ENCODE measurements at places on chromosomes 1 and 21.

DNA sequence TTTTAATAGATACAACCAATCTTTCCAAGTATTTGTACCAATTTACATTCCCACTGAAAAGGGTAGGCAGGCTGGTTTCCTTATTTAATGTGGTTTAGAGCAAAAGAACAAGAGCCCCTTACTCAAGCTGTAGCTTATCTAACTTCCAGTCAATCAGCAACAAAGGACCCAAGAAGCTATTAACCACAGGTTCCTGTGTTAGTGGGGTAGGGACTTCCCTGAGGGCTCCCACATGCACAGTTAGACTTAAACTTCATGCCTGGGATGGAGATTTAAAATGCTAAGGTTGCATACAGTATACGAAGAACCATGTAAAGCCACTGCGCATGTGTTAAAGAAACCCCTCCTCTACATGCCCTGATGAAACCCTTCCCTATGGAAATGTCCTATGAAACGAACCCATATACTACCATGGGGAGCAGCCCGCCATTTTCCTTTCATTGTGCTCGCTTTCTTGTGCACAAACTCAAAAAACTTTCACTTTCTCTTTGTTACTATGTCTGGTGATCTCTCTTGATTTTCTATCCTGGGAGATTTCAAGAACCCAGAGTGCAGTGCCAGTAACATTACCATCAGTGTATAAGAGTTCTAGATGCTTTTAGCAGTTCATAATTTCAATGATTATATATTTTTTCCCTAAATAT is 23.3 kb upstream of the ST6GALNAC5 start:
- no peak for DNase-seq

GRCh38 chr21:21231913-21232312 is 233.7 kb downstream of the NCAM2 start:
- DNase-seq, result no peak

DNA sequence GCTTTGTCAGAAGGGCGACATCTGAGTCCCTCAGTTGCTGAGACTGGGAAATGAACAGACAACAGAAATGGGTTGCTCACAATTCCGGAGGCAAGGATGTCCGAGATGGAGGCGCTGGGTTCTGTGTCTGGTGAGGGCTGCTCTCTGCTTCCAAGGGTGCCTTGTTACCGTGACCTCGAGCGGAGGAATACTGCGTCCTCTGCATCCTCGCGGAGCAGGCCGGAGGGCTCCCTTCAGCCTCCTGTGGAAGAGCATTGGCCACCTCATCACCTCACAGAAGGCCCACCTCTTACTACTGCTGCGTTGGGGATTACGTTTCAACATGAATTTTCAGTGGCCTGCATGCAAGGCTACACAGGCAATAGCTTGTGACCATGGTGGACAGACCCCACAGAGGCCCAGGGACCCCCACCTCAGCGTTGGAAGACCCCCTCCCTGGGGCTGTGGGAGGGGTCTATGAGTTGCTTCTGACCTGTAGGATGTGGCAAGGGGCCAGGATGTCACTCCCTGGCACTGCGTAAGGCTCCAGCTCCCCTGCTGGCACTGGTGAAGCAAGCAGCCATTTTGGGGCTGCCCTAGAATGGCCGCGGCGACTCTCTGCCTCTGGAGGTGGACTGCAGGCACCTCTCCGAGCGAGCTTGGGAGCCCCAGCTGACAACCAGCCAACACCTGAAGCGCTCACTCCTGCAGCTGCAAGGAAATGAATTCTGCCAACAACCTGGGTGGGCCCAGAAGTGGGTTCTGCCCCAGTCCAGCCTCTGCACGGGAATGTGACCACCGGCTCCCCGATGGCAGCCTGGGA is 36.3 kb upstream of the COL6A1 start:
- DNase-seq, result no peak

- no peak for DNase-seq
Measured at GRCh38 chr1:207918011-207918410, 7.1 kb upstream of the CD34 start.

GRCh38 chr1:66355756-66356155 is 178.2 kb upstream of the SGIP1 start:
- DNase-seq, result no peak

GRCh38 chr1:108188801-108189200 is 11.3 kb downstream of the SLC25A24 start:
- DNase-seq, result no peak

DNA sequence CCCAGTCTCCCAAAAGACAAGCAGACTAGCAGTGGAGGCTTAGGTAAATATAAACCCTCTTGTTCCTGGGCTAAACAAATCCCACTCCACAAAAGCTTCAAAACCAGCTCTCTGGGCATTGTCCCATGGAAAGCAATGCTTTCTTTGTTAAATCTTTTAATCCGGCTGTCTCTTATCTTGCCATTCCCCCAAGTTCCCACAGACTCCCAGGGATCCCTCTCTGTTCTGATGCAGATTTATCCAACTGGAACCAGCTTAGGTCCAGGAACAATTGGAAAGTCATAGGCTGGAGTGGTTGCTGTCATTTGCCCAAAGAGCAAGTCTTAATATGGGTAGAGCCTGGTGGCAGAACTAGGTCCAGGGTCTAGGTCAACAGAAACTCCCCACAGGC is 110.1 kb upstream of the ATP1A1 start:
- DNase-seq, result no peak

GRCh38 chr1:78787544-78787943 is 137.9 kb downstream of the IFI44 start:
- DNase-seq, result no peak

DNA sequence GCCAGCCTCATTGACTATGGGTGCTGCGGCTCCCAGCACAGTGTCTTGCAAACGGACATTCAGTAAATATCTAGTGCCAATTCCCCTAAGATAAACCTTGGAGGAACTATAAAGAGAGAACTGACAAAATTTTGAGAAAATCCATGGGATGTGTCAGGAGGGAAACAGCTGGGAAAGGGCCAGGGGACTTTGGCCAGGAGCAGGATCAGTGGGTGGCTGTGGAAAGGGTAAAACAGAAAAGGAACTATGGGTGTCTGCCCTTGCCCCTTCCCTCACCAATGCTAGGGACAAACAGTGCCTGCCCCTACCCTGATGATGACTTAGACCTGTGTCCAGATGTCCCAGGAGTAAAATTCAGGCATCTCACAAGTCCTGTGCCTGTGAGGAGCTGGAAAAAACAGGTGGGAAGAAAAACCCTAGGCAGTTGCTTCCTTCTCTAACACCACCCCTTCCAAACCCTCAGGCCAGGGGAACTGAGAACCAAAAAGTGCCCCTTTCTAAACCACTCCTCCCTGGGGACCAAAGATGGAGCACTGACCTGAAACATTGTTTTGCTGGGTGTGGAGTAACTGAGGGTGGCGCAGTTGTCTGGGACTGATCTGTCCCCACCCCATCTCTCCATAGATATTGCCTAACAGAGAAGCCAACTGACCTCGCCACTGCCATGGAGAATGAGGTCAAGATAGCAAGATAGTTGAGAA is 22.1 kb upstream of the IFNAR2 start:
- DNase-seq, result no peak

GRCh38 chr1:183472488-183473216 is at the start of gene SMG7:
TSS of gene SMG7 (plus strand) at chr1:183472499. CDS start at chr1:183472621, 122 bp downstream.
- DNase-seq, result peak; percentile 21

DNA sequence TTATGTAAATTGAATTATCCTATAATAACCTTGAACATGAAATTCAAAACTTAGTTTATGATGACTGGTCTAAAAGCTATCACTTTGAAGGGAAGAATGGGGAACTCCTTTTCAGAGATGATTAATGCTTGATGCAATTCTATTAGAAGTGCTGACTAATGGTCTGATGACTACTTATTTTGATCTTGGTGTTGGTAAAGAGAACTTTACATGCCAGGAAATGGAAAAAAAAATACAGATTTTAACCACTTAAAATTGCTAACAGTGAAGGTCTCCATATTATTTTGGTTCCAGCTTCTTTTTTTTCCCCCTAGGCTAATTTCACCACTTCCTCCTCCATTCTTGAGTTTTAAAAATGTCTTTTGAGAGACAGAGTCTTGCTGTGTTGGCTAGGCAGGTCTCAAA is 22.9 kb downstream of the S1PR1 start:
- DNase-seq, result no peak

DNA sequence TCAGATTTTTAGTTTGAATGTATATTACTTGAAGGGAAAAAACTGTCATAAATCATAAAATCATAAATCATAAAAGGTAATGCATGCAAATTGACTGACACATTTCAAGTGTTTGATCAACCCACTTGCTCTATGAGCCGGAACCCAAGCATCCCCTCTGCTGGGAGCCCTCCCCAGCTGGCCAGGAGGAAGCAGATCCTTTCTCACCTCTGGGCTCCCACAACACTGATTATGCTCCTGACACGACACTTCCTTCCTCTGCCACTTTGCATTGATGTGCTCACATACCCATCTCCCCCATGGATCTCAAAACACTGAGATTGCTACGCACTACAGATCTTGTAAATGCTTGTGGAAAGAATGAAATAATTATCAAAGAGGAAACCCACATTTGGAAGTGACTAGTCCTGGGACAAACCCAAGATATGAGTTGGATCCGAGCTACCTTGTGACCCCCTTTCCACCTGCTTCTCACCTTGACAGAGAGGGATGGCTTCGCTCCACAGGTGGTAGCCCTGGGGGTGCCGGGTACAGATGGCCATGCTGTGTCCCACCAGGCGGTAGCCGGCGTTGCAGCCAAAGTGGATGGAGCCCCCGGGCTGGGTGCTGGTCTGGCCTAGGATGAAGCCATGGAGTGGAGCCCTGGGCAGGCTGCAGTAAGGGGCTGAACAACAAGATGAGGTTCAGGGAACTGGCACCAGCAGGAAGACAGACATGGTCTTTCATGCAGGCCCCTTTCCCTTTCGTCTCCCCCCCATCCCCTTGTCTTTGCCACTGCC is 104.6 kb downstream of the ZSCAN20 start:
- no peak for DNase-seq

DNA sequence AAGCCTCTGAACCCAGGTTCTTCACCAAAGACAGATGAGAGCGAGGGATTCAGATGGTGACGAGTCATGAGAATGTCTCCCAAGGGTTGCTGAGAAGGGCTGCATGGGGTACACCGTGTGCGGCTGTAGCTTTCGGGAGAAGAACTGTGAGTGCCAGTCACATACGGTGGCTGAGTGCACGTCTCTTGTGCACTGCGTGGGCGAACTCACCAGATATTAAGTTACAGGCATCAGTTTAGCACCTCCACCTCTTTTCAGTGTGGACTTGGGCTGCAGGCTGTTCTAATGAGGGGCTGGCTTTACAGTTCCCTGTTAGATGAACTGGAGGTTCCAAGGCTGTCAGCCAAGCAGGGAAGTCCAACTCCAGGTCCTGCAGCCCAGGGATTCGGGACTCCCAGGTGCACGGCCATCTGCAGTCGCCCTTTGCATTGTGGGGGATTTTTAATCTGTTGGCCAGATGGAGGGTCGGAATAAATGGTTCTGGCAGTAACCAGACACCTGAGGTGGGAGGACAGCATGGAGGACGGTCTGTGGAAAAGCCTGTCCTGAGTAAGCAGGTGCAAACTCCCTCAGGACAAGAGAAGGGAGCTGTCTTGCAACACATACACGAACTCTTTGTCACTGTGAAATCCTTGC is 26.5 kb upstream of the AVPR1B start:
- no peak for DNase-seq

DNA sequence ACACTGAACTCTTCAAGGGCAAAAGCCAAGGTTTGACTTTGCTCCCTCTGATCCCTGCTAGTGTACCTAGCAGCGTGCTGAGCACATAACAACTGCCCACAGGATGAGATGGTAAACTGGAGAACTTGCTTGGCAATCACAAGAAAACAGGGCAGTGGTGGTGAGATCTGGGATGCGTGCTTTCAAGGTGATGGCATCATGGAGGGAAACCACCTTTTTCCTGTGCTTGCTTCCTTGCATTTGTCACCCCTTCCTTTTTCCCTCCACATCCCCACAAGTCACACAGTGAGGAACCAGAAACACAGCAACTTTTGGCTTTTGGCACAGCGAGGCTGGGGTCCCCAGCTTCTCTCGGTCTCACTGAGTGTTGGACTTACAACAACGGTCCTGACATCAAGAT is 31.4 kb upstream of the BECN2 start:
- DNase-seq, result no peak
